T-helper 2 cell (primary cell): ENCODE measurements at places on chromosomes 4 and X.

- DNase-seq = no peak
Measured at GRCh38 chr4:95290702-95291101, 258.1 kb downstream of the UNC5C start.

- no peak for DNase-seq
Measured at GRCh38 chr4:93444860-93445259, 383.7 kb upstream of the ATOH1 start.

DNA sequence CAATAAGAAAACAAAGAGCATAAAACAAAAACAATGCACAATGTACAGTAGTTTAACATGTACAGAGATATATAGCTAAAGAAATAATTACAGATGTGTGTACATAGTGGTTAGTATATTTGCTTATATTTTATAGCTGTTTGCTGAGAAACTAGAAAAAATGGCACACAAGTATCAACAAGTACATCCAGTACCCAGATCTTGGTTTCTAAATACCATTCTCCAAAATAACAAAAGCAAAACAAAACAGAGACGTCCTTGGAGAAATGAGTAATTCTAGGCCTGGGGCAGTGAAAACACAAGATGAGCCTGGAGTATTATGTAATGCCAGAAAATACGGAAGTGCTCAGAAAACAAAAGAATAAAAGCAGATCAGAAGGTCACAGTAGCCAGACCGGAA, 189.6 kb downstream of the TMEM47 start:
- no peak for DNase-seq

- DNase-seq = no peak
Measured at GRCh38 chrX:43278440-43278839, 377.7 kb upstream of the MAOA start.
